ENCODE measurements at places on chromosomes 6 and 20.

- DNase-seq, result no peak
- peaks cover 13% of the 10 kb centered on the region for H3K4me1 ChIP-seq
- H3K4me3 ChIP-seq, result no peak overlapping the region
These were observed 37.7 kb upstream of the SIRPA start for GRCh38 chr20:1857466-1857865.

DNA sequence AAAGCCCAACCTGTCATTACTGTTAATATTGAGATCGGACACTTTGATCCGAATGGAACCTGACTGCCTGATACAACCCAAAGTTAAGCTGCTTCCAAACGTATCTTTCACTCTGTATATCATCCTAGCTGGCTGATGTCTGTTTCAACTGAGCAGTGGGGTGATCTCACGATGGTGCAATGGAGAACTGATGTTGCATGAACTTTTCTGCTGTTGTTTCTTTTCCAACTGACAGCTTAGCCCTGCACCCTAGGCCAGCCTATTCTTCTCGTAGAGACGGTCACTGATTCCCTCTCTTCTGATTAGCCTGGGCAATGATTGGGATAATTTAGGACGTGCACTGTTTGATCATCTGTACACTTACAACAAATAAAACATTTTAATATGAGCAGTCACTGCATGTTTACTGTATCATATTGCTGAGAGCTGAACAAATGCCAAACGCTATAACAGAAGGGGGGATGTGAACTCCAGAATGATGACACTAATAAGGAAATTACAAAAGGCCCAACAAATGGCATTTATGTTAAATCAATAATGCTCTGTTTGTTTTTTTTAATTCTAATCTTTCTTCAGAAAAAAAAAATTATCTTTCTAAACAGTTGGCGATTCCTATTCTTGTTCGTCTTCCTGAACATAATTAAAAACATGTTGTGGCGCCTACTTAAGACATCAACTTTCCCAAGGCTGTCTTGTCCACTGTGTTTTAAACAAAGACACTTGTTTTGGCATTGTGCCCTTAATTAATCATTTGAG, 184.8 kb downstream of the ZNF217 start:
- no peaks in the 10 kb centered on the region for H3K36me3 ChIP-seq
- H3K4me3 ChIP-seq, result no peak overlapping the region
- no peak overlapping the region for H3K27ac ChIP-seq

DNA sequence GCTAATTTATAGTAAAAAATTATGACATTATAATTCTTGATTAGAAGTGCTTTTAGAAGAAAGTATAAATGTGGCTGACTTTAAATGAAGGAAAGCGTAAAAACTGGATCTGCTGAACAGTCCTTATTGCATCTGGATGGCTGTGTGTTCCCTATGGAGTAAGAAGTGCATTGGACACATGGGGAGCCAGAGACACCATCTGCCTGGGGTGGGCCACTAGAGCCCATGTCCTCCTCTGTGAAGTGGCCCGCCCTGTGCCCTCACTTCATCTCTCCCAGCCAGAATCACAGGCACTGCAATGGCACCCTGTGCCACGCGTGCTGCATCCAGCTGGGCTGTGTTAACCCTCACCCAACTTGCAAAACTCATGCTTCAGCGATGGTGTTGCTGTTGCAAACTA, 13.2 kb upstream of the SFT2D1 start:
- peaks cover 4% of the 10 kb centered on the region for H3K36me3 ChIP-seq
- peaks cover 2% of the 10 kb centered on the region for H3K27me3 ChIP-seq
- peak overlapping the region; percentile 55 for H3K4me3 ChIP-seq

GRCh38 chr6:67352717-67353116, 1282.4 kb upstream of the ADGRB3 start:
- H3K36me3 ChIP-seq, result no peaks in the 10 kb centered on the region
- DNase-seq, result no peak
- no peaks in the 10 kb centered on the region for H3K27me3 ChIP-seq
- H3K4me3 ChIP-seq, result no peak overlapping the region

DNA sequence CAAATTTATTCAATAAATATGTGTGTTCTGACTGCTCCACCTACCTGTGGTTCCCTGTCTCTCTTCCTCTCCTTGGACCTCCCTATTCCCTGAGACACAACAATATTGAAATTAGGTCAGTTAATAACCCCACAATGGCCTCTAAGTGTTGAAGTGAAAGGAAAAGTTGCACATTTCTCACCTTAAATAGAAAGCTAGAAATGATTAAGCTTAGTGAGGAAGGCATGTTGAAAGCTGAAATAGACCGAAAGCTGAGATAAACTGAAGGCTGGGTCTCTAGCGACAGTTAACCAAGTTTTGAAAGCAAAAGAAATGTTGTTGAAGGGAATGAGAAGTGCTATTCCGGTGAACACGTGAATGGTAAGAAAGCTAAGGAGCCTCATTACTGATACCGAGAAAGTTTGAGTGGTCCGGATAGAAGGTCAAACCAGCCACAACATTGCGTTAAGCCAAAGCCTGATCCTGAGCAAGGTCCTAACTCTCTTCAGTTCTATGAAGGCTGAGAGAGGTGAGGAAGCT, 34.1 kb downstream of the UST start:
- no peaks in the 10 kb centered on the region for H3K27me3 ChIP-seq
- no peaks in the 10 kb centered on the region for H3K36me3 ChIP-seq
- no peaks in the 10 kb centered on the region for H3K4me1 ChIP-seq
- no peak overlapping the region for H3K27ac ChIP-seq
- DNase-seq, result no peak

DNA sequence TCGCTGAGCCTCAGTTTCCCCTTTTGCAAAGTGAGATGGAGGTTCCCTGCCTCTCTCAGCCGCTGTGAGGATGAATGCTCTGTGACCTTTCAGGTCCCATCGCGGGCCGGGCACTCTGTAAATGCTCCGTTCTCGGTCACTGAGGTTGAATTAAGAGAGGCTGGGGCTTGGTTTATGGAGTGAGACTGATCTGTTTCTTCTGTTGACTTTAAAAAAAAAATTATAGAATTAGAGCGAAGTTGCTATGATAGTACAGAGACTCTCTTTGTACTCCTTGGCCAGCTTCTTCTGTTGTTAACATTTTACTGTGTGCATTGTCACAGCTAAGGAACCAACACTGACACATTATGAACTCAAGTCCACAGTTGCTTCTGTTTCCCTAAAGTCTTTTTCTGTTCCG, 64.4 kb downstream of the ADNP start:
- H3K27me3 ChIP-seq, result peaks cover 4% of the 10 kb centered on the region
- DNase-seq, result no peak
- no peaks in the 10 kb centered on the region for H3K36me3 ChIP-seq
- no peak overlapping the region for H3K27ac ChIP-seq

DNA sequence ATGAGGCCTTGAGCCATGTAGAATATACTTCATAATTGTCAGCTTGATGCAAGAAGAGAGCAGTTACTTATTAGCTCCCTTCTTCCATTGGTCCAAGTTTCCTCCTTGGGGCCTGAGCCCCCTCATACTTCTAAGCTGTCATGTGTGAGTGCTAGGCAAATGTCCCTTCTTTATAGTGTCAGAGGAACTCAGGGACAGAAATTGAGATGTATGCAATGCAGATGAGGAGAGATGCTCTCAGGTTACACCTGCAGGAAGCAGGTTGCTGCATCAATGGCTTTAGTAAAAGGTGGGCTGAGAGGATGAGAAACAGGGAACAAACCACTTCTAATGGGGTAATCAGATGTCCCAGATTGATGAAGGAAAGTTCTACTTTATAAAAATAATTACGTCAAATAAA, 6.7 kb upstream of the PDSS2 start:
- H3K4me3 ChIP-seq, result no peak overlapping the region
- H3K27ac ChIP-seq, result no peak overlapping the region
- H3K4me1 ChIP-seq, result no peaks in the 10 kb centered on the region
- H3K36me3 ChIP-seq, result no peaks in the 10 kb centered on the region
- no peaks in the 10 kb centered on the region for H3K27me3 ChIP-seq
- DNase-seq, result no peak

GRCh38 chr6:11110921-11111768, at the start of gene ERVFRD-1:
Gene ERVFRD-1 (minus strand): TSS chr6:11111725. CDS start chr6:11105310, 6,415 bp downstream.
- H3K4me3 ChIP-seq, result no peak within 1 kb of the TSS
- no peak for DNase-seq
- H3K4me1 ChIP-seq, result peaks cover 12% of the 10 kb centered on the region

DNA sequence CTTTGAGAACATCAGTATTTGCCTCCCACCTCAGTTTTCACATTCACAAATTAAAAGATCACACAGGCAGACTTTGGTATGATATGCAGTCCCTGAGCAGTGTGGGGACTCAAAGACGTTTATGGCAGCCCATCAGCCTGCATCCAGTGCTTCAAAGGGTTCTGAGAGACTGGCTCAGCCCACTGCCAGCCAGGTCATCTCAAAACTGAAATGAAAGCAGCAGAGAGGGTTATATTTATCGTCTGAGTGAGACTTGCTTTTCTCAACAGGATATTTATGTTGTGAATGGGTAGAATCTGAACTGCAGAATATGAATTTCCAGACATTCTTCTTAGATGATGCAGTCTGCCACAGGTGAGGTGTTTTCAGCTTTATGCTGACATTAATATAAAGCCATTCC, 159.8 kb downstream of the NRN1 start:
- H3K4me3 ChIP-seq, result no peak overlapping the region
- peaks cover 22% of the 10 kb centered on the region for H3K36me3 ChIP-seq
- H3K4me1 ChIP-seq, result peaks cover 14% of the 10 kb centered on the region
- H3K27ac ChIP-seq, result no peak overlapping the region
- DNase-seq, result no peak

GRCh38 chr20:36717657-36718056, 28.2 kb downstream of the NDRG3 start:
- no peak for DNase-seq
- no peak overlapping the region for H3K4me3 ChIP-seq
- H3K27me3 ChIP-seq, result peaks cover 2% of the 10 kb centered on the region
- H3K4me1 ChIP-seq, result no peaks in the 10 kb centered on the region
- H3K36me3 ChIP-seq, result no peaks in the 10 kb centered on the region
- no peak overlapping the region for H3K27ac ChIP-seq

- peak overlapping the region; percentile 24 for H3K4me3 ChIP-seq
- H3K36me3 ChIP-seq, result no peaks in the 10 kb centered on the region
- H3K27me3 ChIP-seq, result peaks cover 5% of the 10 kb centered on the region
- DNase-seq, result no peak
- no peak overlapping the region for H3K27ac ChIP-seq
- H3K4me1 ChIP-seq, result peaks cover 44% of the 10 kb centered on the region
These were observed 284.5 kb downstream of the UST start for GRCh38 chr6:149031201-149031858.

- no peak overlapping the region for H3K27ac ChIP-seq
- no peak for DNase-seq
- H3K4me3 ChIP-seq, result no peak overlapping the region
- H3K27me3 ChIP-seq, result no peaks in the 10 kb centered on the region
- peaks cover 1% of the 10 kb centered on the region for H3K36me3 ChIP-seq
- no peaks in the 10 kb centered on the region for H3K4me1 ChIP-seq
These were observed 183.0 kb downstream of the TASP1 start for GRCh38 chr20:13455713-13456112.

- no peaks in the 10 kb centered on the region for H3K36me3 ChIP-seq
- H3K4me1 ChIP-seq, result peaks cover 16% of the 10 kb centered on the region
- peaks cover 10% of the 10 kb centered on the region for H3K27me3 ChIP-seq
These were observed 111.8 kb downstream of the EDN3 start for GRCh38 chr20:59412181-59412580.

DNA sequence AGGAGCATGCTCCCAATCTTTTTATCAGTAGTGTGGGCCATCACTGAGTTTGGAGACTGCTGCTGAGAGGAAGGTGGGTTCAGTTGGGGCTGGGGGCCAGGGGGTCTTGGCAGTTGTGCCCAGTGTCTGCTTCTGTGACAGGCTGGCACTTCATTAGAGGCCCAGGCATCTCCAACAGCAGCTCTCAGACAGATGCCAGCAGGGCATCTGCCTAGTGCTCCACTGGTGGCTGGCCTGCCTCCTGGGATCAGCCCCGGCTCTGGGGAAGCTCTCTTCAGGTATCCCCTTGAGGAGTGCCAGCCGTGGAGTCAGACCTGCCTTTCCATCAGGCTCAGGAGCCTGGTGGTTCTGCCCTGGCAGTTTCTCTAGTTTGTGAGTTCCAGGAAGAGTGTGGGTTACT, 77.3 kb downstream of the DTD1 start:
- peaks cover 3% of the 10 kb centered on the region for H3K4me1 ChIP-seq
- H3K27me3 ChIP-seq, result peaks cover 2% of the 10 kb centered on the region
- no peak overlapping the region for H3K27ac ChIP-seq
- no peak overlapping the region for H3K4me3 ChIP-seq
- no peaks in the 10 kb centered on the region for H3K36me3 ChIP-seq
- DNase-seq, result no peak

DNA sequence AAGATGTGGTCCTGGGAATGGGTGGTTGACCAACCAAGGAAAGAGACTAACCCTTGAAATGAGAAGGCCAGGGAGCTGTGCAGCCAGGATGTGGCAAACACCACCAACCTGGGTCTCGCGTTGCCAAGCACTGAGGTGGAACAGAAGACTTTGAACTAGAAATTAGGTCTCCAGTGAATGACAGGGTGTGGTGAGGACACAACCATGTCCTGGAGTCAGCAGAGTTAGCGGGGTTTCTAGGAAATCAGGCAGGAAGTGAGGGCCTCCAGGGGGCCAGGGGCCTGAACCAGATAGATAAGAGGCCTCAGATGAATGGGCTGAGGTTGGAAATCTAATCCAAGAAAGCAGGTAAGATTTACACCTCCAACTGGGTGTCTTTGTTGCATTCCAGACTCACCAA, 353.3 kb upstream of the ARID1B start:
- H3K27ac ChIP-seq, result no peak overlapping the region
- peaks cover 15% of the 10 kb centered on the region for H3K36me3 ChIP-seq
- no peak overlapping the region for H3K4me3 ChIP-seq
- DNase-seq, result no peak
- peaks cover 3% of the 10 kb centered on the region for H3K27me3 ChIP-seq

- no peaks in the 10 kb centered on the region for H3K4me1 ChIP-seq
- DNase-seq, result no peak
- H3K36me3 ChIP-seq, result peaks cover 4% of the 10 kb centered on the region
These were observed 27.8 kb downstream of the SNHG17 start for GRCh38 chr20:38407321-38407720.

DNA sequence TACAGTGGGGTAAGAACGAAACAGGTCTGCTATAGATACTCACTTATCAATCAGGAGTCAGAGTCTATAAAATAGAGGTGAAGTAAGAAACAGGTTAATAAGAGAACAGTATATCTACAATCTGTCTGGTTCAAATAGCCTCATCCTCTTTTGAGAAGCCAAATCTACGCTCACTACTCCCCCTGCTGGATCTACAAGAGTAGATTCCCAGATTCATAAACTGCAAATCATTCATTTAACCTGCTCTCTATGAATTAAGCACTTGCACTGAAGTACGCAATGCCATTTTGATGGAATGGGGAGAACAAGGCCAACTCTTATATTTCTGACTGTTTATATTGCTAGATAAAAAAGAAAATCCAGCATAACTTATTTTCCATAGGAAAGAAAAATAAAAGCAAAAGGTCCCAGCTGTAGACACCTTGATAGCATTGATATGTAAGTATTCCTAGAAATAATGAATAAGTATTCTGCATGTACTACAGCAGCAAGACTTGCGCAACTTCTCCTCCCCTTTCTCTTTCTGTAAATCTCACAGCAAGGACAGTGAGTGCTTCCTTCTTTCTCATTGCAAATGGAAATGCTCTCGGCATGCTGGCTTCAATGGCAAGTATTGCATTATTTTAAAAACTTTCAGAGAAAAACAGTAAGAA, 92.3 kb downstream of the RFX6 start:
- no peak overlapping the region for H3K4me3 ChIP-seq
- H3K27me3 ChIP-seq, result peaks cover 1% of the 10 kb centered on the region
- H3K27ac ChIP-seq, result no peak overlapping the region
- no peak for DNase-seq
- no peaks in the 10 kb centered on the region for H3K4me1 ChIP-seq

- peaks cover 7% of the 10 kb centered on the region for H3K27me3 ChIP-seq
- H3K27ac ChIP-seq, result no peak overlapping the region
- no peak overlapping the region for H3K4me3 ChIP-seq
- peaks cover 7% of the 10 kb centered on the region for H3K36me3 ChIP-seq
- DNase-seq, result no peak
These were observed 7.2 kb upstream of the CTCFL start for GRCh38 chr20:57532104-57532503.

- no peak overlapping the region for H3K27ac ChIP-seq
- no peak overlapping the region for H3K4me3 ChIP-seq
These were observed 18.9 kb upstream of the MAS1 start for GRCh38 chr6:159871906-159872305.

Data from glutamatergic neuron (in vitro differentiated cells).